ENCODE measurements at places on chromosomes 2 and 18.
A peak's percentile ranks its signal among the peaks of the same experiment; 100 is the strongest.

GRCh38 chr2:218880102-218880858 lies at the start of gene WNT10A:
TSS of gene WNT10A (plus strand) at chr2:218880852. CDS start at chr2:218880996, 144 bp downstream.
- peak; percentile 59 for DNase-seq

- DNase-seq, result no peak
Measured at GRCh38 chr2:214088536-214088935, 322.3 kb upstream of the VWC2L start.

DNA sequence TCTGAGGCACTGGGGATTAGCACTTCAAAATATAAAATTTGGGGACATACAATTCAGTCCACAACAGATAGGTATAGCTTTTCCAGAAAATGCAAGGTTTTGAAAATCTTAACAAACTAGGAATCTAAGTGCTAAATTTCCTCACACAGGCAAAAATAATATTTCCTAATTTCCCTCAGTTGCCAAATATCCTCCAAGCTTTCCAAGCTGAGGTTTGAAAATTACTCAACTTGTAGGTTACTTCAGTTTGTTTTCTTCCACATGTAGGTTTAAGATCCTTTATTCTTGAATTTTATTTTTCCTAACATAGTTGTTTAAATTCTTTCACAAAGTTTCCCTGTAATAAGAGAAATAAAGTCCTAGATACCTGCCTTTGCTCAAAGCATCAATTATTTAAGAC lies 192.9 kb upstream of the NRXN1 start:
- no peak for DNase-seq

DNA sequence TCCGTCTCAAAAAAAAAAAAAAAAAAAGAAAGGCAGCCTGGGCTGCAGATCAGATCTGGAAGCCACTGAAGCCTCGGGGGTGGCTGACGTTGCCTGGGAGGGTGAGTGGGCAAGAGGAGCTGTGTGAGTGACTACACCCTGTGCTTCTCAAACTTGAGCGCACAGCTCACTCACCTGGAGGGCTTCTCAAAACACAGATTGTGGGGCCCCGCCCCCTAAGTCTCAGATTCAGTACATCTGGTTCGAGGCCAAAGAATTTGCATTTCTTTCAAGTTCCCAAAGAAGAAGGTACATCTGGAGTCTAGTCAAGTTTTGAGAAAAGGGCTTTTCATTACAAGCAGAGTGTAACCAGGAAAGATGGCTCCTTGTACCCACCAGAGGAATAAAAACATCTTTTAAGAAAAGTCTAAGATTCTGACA lies 97.7 kb upstream of the CAB39 start:
- no peak for DNase-seq

- no peak for DNase-seq
Measured at GRCh38 chr2:130755256-130756052, at the start of gene AMER3. TSS of gene AMER3 (plus strand) at chr2:130755540. CDS start at chr2:130762073, 6,533 bp downstream.

DNA sequence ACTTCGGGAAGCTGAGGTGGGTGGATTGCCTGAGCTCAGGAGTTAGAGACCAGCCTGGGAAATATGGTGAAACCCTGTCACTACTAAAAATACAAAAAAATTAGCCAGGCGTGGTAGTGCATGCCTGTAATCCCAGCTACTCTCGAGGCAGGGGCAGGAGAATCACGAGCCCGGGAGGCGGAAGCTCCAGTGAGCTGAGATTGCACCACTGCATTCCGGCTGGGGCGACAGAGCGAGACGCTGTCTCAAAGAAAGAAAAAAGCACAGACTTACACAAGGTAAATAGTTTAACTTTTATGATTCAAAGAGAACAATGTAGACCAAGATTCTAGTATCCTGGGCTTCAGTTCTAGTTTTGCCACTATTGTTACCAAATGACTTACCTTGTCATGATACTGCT lies 37.4 kb downstream of the NCKAP1 start:
- DNase-seq, result no peak

- no peak for DNase-seq
Measured at GRCh38 chr2:126664234-126664633, 8.3 kb downstream of the GYPC start.

- no peak for DNase-seq
Measured at GRCh38 chr2:18171191-18172139, 293.0 kb downstream of the KCNS3 start.

GRCh38 chr2:195181059-195181705 lies 475.8 kb upstream of the SLC39A10 start:
- no peak for DNase-seq

DNA sequence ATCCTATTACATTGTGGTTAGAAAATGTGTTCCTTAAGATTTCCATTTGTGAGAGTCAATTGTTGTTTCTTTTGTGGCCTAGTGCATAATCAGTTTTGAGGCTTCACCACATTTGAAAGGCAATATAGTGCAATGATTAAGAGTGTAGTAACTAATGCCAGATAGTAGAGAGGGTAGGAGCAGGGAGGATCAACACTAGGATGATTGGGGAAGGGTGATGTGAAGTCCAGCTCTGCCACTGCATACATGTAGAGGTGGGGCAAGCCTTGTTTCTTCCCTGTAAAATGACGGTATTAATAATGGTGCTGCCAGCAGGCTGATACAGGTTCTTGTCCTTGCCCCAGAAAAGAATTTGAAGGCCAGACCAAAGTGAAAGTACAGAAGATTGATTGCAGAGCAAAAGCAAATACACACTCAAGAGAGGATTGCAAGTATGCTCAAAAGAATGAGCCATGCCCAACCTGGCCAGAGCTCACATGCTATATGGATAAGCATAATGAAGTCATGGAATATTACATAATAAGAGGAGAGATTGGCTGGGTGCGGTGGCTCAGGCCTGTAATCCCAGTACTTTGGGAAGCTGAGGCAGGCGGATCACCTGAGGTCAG lies 8.0 kb downstream of the SP100 start:
- no peak for DNase-seq

DNA sequence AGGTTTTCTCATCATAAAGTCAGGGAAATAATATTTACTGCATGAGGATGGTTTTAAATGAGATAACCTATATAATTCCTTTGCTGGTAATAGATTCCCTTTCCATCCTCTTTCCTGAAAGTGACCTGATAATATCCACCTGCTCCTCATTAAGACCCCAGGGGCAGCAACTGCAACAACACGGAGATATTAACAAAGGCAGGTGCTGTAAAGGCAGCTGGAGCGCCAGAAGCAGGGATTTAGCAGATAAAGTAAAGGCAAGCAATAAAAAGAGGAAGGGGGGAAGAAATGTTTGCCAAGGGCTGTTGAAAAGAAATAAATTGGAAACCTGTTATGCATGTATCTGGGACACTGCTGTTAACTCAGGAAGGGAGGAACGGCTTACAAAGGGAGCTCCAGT lies 472.6 kb upstream of the KLHL29 start:
- no peak for DNase-seq

GRCh38 chr2:64750001-64750816 lies 96.5 kb upstream of the SERTAD2 start:
- no peak for DNase-seq

- DNase-seq, result peak; percentile 75
Measured at GRCh38 chr2:73830871-73831401, 2.2 kb downstream of the STAMBP start.

DNA sequence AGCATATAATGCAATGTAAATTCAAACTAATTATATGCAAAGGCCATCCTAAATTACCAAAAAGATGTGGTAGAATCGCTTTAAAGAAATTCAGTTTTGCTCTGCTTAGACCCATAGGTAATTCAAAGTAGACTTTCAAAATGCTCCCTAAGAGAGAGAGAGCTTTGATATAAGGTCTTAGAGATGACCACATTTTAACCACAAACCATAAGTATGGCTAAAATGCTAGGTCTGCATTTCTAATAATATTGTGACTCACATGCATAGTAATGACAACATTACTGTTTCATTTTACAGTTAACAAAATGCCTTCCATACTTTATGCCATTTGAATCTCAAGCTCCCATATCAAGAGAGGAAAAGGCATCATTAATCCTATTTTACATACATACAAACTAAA lies 144.5 kb downstream of the RAD51AP2 start:
- no peak for DNase-seq
